ENCODE measurements at places on chromosomes 3 and 15.

- no peak for DNase-seq
These were observed 509.5 kb downstream of the NTRK3 start for GRCh38 chr15:87747087-87747486.

DNA sequence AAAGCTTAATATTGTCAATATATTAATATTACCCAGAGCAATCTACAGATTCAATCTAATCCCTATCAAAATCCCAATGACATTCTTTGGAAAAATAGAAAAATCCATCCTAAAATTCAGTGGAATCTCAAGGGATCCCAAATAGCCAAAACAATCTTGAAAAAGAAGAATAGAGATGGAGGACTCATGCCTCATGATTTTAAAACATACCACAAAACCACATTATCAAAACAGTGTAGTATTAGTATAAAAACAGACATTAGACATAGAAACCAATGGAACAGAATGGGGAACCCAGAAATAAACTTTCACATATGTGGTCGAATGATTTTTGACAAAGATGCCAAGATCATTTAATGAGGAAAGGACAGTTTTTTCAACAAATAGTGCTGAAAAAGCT lies 14.6 kb downstream of the NEK4 start:
- no peak for DNase-seq

DNA sequence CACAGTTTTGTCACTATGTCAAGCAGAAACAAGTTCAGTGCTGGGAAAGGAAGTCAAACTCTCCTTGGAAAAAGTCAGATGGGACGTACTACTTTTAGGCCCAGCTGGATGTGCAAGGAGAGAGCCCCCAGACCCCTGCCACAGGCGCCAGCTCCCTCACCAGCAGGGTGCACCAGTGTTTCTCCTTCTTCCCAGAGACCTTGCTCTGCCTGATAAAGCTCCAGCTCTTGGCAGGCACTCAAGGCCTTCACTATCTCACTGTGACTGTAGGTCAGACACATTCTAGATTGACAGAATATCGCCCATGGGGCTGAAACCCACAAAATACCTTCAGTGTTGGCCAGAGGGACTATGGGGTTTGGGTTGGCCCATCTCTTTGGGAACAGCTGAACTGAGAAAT lies 54.8 kb upstream of the CHRNB4 start:
- no peak for DNase-seq

- DNase-seq: no peak
These were observed 133.7 kb upstream of the LRRN1 start for GRCh38 chr3:3665546-3665945.

- no peak for DNase-seq
These were observed 284.2 kb upstream of the TPM1 start for GRCh38 chr15:62758126-62758951.

- DNase-seq: no peak
These were observed 2.9 kb downstream of the NR2F2 start for GRCh38 chr15:96333131-96334016.

DNA sequence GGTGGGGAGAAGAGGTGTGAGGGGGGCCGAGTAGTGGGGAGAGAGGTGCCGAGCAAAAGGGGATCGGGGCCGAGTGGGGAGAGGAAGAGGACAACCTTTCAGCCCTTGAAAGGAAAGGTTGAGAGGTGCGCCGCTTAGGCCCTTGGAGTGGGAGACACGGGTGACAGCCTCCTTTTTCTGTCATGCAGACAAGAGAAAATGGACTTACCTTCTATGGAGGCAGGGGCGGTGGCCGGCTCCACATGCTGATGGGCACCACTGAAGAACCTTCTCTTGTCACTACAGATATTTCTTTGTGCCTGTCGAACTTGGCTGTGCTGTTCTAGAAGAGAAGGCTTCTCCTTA lies 421 bp downstream of the KLHL18 start:
- no peak for DNase-seq

DNA sequence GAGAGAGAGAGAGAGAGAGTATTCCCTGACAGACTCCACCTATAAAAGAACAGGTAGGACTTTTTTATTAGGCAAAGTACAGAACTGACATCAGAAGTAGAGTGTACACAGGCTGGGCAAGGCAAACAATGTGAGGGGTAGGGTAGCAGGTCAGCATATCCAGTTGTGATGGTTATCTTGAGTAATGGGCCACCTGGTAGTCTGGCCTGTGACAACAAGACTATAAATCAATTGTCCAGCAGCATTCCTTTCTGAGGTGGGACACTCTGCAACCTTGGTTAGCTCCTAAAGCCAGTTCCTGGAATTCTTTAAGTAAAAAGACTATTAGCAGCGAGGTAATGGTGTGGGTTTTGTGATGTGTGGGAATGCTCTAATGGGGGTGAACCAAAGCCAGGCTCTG lies 14.9 kb upstream of the TMCC1 start:
- no peak for DNase-seq

- DNase-seq: no peak
These were observed 77.5 kb upstream of the IL12A start for GRCh38 chr3:159910991-159911663.

GRCh38 chr3:157713101-157713500 lies 209.9 kb upstream of the VEPH1 start:
- no peak for DNase-seq

DNA sequence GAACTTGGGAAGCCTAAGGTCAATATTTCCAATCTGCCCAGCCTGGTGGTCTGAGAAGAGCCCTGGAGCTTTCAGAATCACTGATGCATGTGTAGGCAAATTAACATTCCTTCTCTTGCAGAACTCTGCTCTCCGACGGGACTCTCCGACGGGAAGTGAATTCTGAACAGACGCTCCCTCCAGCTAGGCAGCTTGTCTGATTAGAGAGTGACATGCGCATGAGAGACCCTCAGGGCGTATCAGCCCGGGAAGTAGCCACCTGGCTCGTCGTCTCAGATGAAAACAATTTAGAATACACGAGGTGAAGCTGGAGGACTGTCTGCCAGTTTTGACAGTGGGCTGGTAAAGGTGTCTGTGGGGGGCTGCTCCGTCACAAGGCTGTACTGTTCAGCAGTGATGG lies 103.1 kb downstream of the DGKG start:
- DNase-seq: peak; percentile 44

DNA sequence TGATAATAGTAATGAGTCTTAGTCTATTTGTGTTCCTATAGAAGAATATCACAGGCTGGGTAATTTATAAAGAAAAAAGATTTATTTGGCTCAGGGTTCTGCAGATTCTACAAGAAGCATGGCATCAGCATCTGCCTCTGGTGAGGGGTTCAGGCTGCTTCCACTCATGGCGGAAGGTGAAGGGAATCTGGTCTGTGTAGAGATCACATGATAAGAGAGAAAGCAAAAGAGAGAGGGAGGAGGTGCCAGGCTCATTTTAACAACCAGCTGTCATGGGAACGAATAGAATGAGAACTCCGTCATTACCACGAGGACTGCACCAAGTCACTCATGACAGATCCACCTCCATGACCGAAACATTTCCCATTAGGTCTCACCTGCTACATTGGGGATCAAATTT lies 664.0 kb upstream of the SGO1 start:
- no peak for DNase-seq

GRCh38 chr3:193560870-193561269 lies 6.2 kb upstream of the ATP13A4 start:
- no peak for DNase-seq

- DNase-seq: no peak
These were observed 504.9 kb downstream of the MCTP2 start for GRCh38 chr15:94736236-94736635.

DNA sequence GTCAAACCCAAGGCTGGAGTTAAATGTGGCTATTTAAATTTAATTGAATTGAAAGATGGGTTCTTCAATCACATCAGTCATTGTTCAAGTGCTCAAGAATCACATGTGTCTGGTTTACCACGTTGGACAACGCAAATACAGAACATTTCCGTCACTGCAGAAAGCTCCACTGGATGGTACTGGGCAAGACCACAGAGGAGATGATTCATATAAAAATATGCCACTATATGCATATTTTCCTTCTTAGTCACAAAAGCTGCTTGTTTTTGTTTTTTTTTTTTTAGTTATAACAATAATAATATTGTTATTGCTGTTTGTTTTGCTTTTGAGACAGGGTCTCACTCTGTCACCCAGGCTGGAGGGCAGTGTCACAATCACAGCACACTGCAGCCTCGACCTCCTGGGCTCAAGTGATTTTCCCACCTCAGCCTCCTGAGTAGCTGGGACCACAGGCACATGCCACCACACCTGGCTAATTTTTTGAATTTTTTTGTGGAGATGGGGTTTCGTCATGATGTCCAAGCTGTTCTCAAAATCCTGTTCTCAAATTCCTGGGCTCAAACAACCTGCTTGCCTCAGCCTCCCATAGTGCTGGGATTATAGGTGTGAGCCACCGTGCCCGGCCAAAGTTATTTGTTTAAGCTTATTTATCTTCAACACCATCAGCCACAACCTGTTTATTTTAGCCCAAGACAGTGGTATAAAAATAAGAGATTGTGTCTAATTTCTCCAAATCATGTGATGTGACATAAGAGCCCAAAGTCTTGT lies 19.4 kb downstream of the RTP3 start:
- no peak for DNase-seq
